Hair follicular keratinocyte (primary cell): ENCODE measurements at places on chromosomes 1 and 21. TPM values are rescaled to one million over a fixed set of nuclear protein-coding genes. Genes with fewer than 3 reads are reported as not detected.

The LAMC2 gene
- total RNA-seq: 1,739 and 5,819 TPM in 2 replicates

The SLC45A1 gene
- total RNA-seq: 0.16 TPM in 1 of 2 replicates, not detected in the other

The SZRD1 gene
- 56.5 and 68.5 TPM in 2 replicates for total RNA-seq

The USP33 gene
- total RNA-seq: 26.6 and 27.0 TPM in 2 replicates

The TAS1R1 gene
- total RNA-seq: not detected in 2 replicates

The NR0B2 gene
- total RNA-seq: not detected in 2 replicates

The PROX1 gene
- total RNA-seq: 0.15 and 0.16 TPM in 2 replicates

The FMN2 gene
- not detected in 2 replicates for total RNA-seq

The SZT2 gene
- 9.8 and 9.9 TPM in 2 replicates for total RNA-seq

The PTPN7 gene
- total RNA-seq: not detected in 2 replicates

The KRTAP26-1 gene
- not detected in 2 replicates for total RNA-seq

The CD53 gene
- not detected in 2 replicates for total RNA-seq

The KCNC4 gene
- total RNA-seq: 4.4 and 5.3 TPM in 2 replicates

The DNALI1 gene
- 0.04 and 0.23 TPM in 2 replicates for total RNA-seq

The FALEC gene
- total RNA-seq: not detected in 2 replicates
